ENCODE measurements at places on chromosomes 5 and 9. TPM values are rescaled to one million over a fixed set of nuclear protein-coding genes. Genes with fewer than 3 reads are reported as not detected.

The ACTBL2 gene
- not detected for total RNA-seq

The IL4 gene
- not detected for total RNA-seq

DNA sequence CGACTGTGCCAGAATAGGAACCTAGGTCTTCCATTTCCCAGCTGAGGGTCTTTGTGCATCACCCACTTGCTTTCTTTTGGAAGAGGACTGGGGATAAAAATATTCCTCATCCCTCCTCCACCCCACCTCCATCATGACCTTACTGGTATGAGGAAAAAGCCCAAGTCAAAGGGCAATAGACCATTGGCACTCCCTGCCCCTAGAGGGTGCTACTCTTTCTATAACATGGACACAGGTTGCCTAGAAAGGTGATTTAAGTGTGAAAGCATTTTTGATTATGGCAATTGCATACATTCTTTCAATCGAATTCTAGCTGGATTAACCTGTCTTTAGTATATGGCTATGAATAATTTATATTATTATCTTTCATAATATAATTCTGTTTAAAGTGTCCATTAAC lies 22.8 kb upstream of the ZNF618 start:
- DNase-seq, result no peak

The CORO2A gene
- total RNA-seq, result 8.1 TPM

The ZER1 gene
- total RNA-seq, result 9.9 TPM

The INSYN2B gene
- not detected for total RNA-seq

GRCh38 chr5:9596171-9596780 lies 33.9 kb downstream of the TAS2R1 start:
- no peak for DNase-seq

The PCDHA9 gene
- total RNA-seq, result not detected
